WTC11 (cell line): ENCODE measurements at places on chromosomes 6 and 20. TPM values are rescaled to one million over a fixed set of nuclear protein-coding genes. Genes with fewer than 3 reads are reported as not detected.

GRCh38 chr6:162249907-162250642, 477.5 kb downstream of the PRKN start:
- H3K27ac ChIP-seq: no peak overlapping the region
- no peak overlapping the region for H3K4me3 ChIP-seq
- no peak for DNase-seq
- H3K36me3 ChIP-seq: no peaks in the 10 kb centered on the region

DNA sequence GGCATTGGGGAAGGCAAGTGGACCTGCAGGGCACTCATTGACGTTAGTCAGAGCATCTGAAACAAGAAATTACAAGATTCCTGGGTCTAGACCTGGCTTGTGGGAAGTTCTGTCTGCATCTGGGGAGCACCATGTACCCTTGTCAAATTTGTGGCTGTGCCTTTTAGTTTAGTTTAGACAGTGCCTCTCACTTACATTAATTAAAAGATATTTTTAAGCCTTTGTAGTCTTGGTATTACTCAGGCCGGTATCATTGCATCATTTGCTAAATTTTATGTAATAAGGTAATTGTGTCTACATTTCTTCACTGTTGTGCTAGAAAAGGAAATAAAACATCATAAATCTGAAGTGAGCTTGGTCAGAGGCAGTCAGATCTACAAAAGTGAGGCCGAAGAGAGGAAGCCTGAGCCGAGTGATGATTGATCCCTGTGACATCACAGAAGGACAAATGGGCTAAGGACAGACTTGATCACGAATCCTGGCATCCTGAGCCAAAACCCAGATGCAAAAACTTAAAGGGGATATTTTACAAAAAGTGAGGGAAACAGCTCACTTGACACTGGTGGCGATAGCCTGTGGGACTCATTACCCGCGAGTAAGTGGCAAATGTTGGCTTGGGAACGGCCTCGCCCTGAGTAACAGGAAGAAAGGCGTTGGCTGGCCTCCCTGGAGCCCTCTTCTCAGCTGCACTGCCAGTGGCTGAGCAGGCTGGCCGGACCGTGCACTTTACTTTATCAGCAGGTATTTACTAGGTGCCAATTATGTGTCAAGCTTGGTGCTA, 106.5 kb downstream of the TCP11 start:
- H3K4me1 ChIP-seq: peaks cover 56% of the 10 kb centered on the region
- no peaks in the 10 kb centered on the region for H3K27me3 ChIP-seq
- peaks cover 2% of the 10 kb centered on the region; the same call in 1 of the 2 replicates for H3K36me3 ChIP-seq
- no peak for DNase-seq
- H3K4me3 ChIP-seq: no peak overlapping the region

GRCh38 chr6:104256646-104257045, 603.1 kb downstream of the HACE1 start:
- H3K4me3 ChIP-seq: no peak overlapping the region
- H3K36me3 ChIP-seq: no peaks in the 10 kb centered on the region
- DNase-seq: no peak
- peaks cover 6% of the 10 kb centered on the region for H3K4me1 ChIP-seq
- H3K27ac ChIP-seq: no peak overlapping the region

RAB22A gene
- total RNA-seq: 5.7 to 6.6 TPM (median 6.0 TPM) in 3 replicates

PKIG gene
- total RNA-seq: 22.7 to 28.1 TPM (median 24.4 TPM) in 3 replicates

BCAS1 gene
- 0.11 to 0.25 TPM (median 0.18 TPM) in 3 replicates for total RNA-seq
